Stimulated activated CD8-positive, alpha-beta memory T cell treated with anti-CD3 and anti-CD28 coated beads, Interleukin-12 subunit alpha, Interleukin-12 subunit beta, amount 100 ng/mL, for 4 hours (primary cell): ENCODE measurements at places on chromosomes 3 and 15.

DNA sequence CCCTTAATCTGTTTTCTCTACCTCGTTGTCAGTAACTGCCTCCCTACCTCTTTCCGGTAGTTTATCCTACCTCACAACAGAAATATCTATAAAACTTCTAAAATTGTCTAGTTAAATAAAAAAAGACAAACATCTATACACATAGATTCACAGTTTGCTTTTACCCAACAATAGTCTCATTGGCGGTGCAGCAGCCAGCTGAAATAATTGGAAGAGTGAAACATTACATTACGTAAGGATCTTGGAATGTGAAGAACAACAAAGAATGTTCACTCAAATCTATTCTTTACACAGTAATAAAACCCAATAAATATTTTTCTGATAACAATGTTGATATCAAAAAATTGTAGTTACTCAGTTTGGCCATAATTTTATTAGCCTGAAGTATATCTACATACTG is 115.5 kb upstream of the ARPP21 start:
- no peak for DNase-seq

DNA sequence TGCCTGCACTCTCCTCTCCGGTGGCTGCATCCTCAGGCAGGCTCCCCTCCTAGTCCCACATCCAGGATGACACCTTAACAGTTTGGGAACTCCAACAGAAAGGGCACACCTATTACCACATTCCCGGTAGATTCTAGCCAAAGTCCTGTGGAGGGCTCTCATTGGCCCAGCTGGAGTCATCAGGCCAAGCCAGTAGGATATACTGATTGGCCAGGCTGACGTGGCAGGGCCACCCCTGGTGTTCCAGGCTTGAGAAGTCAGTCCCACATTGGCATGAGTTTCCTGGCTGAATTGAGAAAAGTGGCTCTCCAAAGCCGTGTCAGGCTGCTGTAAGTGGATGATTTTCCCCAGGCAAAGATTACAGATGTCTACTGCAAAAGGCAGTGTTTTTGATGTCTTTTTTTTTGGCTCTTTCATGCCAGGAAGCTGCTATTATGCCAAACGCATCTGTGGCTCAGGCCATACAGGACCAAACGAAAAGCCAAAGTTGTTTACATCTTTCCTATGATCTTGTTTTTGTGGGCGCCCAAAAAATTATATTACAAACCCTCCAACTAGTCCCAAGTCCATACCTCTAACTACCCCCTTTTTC is 6.6 kb upstream of the BLM start:
- DNase-seq: no peak

- no peak for DNase-seq
These were observed 37.6 kb upstream of the FBN1 start for GRCh38 chr15:48682942-48683651.

GRCh38 chr3:109643590-109643989 is 306.2 kb upstream of the DPPA4 start:
- no peak for DNase-seq

DNA sequence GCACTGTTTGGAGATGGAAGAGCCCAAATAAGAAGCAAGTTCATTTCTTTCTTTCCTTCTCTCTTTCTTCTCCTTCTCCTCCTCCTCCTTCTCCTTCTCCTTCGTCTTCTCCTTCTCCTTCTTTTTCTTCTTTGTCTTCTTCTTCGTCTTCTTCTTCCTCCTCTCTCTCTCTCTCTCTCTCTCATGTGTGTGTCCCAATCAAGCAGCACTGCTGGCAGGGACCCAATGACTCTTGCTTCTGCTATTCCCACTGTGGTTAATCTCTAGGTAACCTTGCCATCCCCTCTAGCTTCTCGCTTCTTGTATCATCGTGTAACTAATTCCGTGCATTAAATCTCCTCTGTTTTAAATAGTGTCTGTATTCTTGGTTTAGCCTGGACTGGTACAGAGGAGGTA is 26.1 kb upstream of the ZNF280D start:
- no peak for DNase-seq

- DNase-seq: no peak
These were observed 4.9 kb downstream of the NT5DC2 start for GRCh38 chr3:52528586-52529375.

DNA sequence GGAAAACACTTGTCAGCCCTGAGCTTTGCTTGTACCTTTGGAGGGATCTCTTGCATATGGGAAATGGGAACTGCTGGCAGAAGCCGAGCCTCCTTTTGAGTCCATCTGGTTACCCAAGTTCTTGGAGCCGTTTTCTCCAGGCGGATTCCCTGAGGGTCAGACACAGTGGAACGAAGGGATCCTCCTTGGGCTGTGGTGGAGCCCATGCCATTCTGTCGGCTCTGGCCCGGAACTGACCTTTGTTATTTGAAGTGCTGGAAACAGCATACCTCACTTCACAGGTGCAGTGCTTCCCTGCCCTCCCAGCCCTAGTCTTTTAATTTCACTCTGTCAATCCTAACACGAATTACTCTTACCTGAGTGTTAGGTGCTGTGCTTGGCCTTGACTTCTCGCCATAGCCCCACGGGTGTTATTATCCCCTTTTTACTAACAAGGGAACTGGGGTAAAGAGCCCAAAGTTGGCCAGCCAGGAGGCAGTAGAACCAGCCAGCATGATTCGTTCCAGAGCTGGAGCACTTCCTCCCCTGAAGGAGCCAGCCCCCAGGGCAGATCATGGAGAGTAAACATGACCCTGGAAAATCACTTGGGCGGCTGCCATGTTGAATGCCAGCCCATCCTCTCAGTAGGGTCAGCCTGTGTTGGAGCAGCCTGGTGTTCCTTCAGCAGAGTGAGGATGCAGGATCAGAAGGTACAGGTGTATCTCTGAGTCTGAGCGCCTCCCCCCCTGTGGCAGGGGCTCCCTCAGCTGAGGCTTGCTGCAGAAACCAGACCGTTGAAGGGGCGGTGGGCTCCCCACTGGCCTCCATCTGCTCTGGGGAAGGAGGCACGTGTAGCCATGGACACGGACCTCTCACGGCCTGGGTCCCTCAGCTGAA is 143.2 kb downstream of the DNAJB8 start:
- no peak for DNase-seq

GRCh38 chr3:52145736-52146110 is 8.5 kb downstream of the POC1A start:
- no peak for DNase-seq

DNA sequence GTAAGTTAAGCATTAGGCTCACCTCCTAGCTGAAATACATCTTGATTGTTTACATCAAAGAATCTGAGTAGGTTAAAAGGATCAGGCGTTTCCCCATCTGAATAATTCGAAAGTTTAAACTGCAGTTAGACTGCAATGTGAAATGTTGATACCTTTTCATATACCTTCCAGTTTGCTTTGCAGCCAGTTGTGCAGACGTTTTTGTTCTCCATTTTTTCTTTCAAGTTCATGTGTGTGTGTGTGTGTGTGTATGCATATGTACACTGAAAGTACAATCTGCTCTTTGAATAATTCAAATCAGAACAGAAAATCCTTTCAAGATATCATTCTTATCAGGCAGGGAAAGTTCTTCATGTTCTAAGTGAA is 2.9 kb downstream of the ITPR1 start:
- no peak for DNase-seq

DNA sequence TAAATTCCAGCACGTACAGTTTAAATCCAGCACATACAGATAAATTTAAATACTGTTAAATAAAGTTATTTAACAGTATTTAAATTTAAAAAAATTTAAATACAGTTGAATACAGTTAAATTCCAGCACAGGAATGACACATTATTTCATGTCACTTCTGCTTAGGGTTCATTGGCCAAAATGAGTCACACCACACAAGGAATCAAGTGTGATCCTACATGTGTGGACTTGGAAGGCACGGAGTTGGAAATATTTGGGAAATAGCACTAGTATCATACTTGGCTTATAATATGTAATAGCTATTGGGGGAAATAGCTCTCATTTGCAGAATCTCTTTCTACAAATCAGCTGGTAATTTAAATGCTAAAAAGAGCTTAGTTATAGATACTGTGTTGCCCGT is 10.6 kb downstream of the RAB7A start:
- DNase-seq: no peak

- DNase-seq: no peak
These were observed 95.5 kb upstream of the CHRNA7 start for GRCh38 chr15:31934821-31935220.

GRCh38 chr3:188812198-188812597 is 359.6 kb upstream of the TPRG1 start:
- DNase-seq: no peak

- DNase-seq: no peak
These were observed 74.5 kb downstream of the TMEM108 start for GRCh38 chr3:133112666-133113065.

GRCh38 chr15:60407415-60407805 is 9.6 kb upstream of the ANXA2 start:
- DNase-seq: no peak

- no peak for DNase-seq
These were observed 89.9 kb upstream of the CHL1 start for GRCh38 chr3:106619-107018.

- no peak for DNase-seq
These were observed 63.0 kb upstream of the LMCD1 start for GRCh38 chr3:8438507-8439079.

DNA sequence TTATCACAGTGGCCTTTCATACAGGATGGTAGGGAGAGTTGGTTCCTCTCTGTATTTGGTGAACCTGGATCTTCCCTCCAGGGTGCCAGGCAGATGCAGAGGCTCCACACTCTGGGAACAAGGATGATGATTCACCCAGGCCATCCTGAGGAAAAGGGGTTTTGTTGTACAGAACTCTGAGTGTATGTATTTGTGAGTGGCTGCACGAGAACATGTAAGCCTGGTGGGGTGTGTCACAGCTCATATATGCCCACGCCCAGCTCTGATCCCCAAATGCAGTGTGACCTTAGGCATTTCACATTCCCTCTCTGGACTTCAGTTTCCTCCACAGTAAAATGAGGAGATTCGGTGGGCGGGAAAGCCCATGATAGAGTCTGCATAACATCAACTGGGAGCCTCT is 11.6 kb upstream of the CILP start:
- no peak for DNase-seq

DNA sequence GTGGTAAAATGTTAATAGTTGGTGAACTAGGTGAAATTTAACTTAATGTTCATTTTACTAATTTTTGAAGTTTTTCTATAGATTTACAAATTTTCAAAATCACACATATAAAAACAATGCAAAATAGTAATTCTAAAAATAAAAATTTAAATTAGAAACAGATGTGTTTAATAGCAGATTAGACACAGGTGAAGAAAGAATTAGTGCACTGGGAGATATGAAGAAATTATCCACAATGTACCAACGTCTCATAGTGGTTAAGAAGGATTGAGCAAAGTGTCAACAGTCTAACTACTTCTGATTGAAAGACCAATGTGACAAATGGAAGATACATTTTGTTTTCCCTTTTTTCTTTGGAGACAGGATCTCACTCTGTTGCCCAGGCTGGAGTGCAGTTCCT is 26.5 kb downstream of the SPG11 start:
- DNase-seq: no peak

- DNase-seq: no peak
These were observed 941 bp upstream of the SLC26A6 start for GRCh38 chr3:48636149-48636655.
